ENCODE measurements at places on chromosomes 7 and 10. TPM values are rescaled to one million over a fixed set of nuclear protein-coding genes. Genes with fewer than 3 reads are reported as not detected.

- DNase-seq, result no peak
Measured at GRCh38 chr10:74244097-74244685, 93.2 kb downstream of the ADK start.

- no peak for DNase-seq
Measured at GRCh38 chr10:120975072-120975867, 124.1 kb downstream of the WDR11 start.

- no peak for DNase-seq
Measured at GRCh38 chr10:6276356-6276755, 73.6 kb downstream of the PFKFB3 start.

- DNase-seq, result no peak
Measured at GRCh38 chr10:119703903-119704508, 21.8 kb upstream of the INPP5F start.

DNA sequence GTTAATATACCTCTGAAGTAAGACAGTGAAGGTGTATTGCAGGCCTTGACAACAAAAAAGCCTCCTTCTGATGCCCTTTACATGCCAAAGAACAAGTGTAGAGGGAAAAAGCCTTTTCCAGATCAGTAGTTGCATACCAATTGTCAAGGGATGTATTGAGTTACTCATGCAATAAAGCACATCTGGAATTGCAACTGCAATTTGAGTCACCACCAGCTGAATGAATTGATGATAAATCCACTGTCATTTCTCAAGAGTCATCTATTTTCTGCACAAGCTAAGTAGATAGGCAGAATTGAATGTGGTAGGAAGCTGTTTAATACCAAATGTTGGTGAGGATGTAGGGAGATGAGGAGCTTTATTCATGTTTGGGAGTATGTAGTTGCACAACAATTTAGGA, 325.9 kb upstream of the SMIM30 start:
- no peak for DNase-seq

GRCh38 chr7:132333301-132333700, 243.0 kb downstream of the PLXNA4 start:
- no peak for DNase-seq

GRCh38 chr7:70696201-70696754, 435.7 kb upstream of the GALNT17 start:
- DNase-seq, result no peak

DNA sequence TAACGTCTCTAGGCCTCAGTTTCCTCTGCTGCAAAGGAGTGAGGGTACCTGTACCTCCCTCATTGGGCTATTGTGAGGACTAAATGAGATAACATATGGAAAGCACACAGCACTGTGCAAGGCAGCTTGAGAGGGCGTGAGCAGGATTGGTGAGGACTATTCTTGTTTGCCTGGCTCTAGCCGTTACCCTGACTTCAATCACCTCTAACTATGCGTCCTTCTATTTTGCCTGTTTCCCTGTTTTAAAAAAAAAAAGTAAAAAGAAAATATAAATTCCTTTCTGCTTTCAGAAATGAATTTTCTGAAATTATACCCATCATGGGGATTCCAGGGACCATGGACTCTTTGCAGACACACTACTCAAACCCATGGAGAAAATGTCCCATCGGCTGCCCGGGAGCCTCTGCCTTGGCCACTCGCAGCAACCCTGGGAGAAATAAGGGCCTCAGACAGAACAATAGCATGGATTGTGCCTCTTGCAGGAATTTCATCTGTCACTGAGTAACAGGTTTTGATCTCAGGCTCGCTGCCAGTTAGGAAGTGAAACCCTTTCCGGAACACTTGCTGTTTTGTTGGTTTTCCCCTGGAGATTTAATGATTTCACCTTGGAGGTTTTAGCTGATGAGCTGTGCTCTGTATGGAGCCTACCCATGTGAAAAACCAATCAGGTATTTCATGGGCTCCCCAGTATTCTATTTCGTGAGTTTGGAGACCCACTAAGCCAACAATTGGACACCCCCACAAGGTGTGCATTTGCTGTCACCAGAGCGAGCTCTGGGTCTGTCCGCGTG, 55.6 kb downstream of the STEAP1B start:
- DNase-seq, result peak; percentile 66

GRCh38 chr7:148135116-148135515, 455.4 kb upstream of the C7orf33 start:
- DNase-seq, result no peak

GRCh38 chr7:83648464-83649241, at the start of gene SEMA3E:
SEMA3E (minus strand) TSS chr7:83649139.
- no peak for DNase-seq

- DNase-seq, result no peak
Measured at GRCh38 chr7:94206295-94206694, 188.4 kb upstream of the COL1A2 start.

- no peak for DNase-seq
Measured at GRCh38 chr7:46745707-46746090, 824.6 kb upstream of the IGFBP3 start.

Gene SOSTDC1
- total RNA-seq, result 11.6 TPM

Gene ADAM8
- total RNA-seq, result 4.6 TPM

Gene DKK1
- total RNA-seq, result 2.0 TPM

Gene CEP55
- total RNA-seq, result 0.73 TPM

Gene C7orf33
- not detected for total RNA-seq

Gene GFRA1
- 88.2 TPM for total RNA-seq

Data from breast epithelium (tissue), 4 donors.